Stimulated activated CD4-positive, alpha-beta T cell treated with anti-CD3 and anti-CD28 coated beads, Interleukin-12 subunit alpha, Interleukin-12 subunit beta, amount 100 ng/mL, for 4 hours (primary cell): ENCODE measurements at places on chromosomes 1 and 21.

GRCh38 chr1:228974273-228974672 is 239.0 kb downstream of the RHOU start:
- DNase-seq, result no peak

DNA sequence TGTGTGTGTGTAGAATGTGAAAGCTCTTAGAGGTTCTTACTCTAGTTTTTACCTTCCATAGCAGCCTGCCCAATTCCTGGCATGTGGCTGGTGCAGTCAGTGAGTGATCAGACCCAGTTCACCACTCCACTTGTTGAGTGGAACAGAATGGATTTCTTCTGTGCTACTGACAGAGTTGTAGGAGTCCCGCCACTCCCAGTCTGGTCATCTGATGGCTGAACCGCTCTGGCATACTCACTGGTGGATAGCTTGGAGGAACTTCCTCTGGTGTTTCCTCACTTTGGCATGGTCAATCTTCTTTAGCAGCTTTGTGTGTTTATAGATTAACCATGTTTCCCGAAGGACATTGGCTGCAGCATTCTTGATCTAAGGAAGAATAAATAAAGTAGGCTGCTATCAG is 106.7 kb upstream of the ADAR start:
- DNase-seq, result no peak

DNA sequence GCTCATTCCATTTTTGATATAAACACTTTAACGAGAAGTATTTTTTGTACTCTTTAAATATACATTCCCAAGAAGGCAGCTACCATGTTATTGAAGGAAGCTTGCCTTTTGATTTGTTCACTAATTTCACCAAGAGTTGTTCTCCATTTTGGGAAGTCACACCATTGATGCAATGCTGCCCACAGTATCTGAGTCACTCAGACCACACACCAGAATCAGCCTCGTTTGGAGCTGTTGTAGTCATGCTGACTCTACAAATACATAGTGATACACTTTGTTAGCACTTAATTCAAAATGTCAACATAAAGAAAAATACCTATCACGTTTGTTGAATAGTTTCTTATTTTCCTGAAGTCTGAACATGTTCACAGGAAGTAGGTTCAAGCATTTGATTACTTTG is 78.7 kb downstream of the PAPPA2 start:
- DNase-seq, result no peak

- DNase-seq, result no peak
Observed at GRCh38 chr1:26690576-26691031, 5.2 kb upstream of the ARID1A start.

DNA sequence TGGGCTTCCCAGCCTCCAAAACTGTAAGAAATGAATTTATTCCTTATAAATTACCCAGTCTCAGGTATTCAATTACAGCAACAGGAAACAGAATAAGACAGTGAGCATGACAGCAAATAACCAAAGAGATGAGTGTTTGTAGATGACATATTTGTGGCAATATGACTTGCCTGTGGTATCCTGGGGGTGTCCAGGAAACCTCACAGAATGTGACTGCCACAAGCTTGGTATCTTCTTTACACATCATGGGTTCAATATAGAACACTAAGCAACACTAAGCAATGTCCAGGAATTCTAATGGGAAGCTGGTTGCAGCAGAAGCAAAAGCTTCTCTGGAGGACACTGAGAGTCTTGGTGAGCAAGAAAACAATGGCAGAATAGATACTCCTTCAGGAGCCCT is 236.4 kb upstream of the BEND5 start:
- DNase-seq, result no peak

DNA sequence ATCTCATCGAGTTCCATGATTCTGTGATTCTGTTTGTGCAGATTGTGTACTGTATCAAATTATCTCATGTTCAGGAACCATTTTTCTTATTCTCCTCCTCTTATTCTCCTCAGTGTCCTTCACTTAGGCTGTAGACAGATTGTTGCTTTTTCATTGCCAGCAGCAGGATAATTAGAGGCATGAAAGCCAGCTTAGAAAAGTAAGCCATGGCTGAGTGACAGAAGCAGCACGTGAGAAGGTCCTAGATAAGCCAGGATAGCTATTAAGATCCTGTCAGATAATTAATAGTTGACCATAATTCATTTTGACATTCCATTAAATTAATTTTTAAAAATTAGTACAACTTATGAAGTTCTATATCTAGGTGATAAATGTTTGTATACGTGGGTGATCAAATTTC is 60.8 kb upstream of the PRKACB start:
- DNase-seq, result no peak

- no peak for DNase-seq
Observed at GRCh38 chr1:150764617-150765101, 919 bp downstream of the CTSS start.

- DNase-seq, result no peak
Observed at GRCh38 chr21:31218830-31219608, 125.0 kb downstream of the TIAM1 start.

DNA sequence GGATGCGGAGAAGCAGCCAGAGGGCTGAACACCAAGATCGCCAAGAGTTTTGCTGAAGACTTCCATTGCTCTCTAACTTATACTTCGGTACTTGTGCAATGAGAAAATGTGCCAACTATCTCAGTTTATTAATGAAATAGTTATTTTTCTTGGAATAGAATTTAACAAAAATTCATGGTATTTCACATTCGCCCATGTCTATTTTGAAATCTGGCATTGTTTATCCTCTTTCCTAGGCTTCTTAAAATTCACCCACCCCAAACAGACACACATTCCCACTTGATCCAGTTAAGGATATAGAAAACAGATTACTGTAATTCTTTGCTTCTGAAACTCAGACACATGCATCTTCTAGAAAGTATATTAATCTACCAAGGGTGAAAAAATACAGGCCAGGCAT is 56.3 kb upstream of the ADAMTS5 start:
- DNase-seq, result no peak

DNA sequence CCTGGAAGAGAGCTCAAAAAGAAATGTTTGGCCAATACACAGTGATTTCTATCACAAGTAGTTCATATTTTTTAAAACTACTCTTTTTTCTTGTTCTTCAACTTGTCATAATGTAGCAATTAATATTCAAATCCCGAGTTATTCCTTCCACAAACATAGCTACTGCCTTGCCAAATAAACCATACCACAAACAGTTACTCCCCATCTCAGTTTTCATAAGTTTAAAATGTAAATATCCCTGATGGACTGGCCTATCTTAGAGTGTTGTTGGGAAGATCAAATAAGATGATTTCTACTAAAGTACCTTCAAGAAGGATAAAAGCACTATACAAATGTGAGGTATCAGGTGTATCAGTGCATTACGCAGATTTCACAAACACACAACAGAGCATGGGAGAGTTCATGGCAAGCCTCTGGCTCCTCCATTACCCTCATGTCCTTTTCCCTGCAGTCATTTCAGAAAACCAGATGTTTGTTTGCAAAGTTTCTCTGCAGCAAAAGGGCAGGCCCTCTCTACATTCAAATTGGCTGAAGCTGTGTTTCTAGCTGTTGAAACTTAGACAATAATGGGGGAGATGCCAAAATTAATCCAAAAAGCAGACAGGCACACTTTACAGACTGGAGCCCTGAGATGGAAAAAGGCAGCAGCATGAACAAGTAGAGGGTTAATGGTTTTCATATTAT is 16.1 kb downstream of the WLS start:
- no peak for DNase-seq

DNA sequence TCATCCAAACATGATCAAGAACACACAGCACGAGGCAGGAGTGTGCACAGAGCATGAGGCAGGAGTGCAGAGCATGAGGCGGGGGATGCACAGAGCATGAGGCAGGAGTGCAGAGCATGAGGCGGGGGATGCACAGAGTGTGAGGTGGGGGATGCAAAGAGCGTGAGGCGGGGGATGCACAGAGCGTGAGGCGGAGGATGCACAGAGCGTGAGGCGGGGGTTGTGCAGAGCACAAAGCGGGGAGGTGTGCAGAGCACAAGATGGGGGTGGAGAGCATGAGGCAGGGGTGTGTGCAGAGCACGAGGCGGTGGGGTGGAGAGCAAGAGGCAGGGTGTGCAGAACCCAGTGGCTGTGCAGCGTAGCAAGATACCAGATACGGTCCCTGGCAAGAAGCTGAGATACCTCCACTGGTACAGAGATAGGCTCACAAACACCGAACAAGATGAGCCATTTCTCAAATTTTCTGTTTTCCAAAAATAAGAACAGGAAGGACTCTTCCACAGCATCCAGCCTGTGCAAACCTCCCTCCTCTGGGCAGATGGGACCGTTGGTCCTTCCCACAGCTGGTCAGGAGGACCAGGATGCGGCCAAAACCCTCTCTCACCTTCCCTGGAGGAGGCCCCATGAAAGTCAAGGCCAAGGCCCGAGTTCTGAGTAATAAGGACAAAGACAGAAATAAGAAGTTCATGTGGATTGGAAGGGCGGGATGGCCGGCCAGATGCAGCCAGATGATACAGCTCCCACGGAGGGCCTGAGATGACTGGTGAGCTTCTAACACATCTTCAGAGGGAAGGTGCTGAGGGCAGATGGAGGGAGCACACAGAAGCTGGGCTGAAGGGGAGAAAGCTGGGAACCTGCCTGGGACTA is 12.0 kb downstream of the SPATC1L start:
- DNase-seq, result no peak

DNA sequence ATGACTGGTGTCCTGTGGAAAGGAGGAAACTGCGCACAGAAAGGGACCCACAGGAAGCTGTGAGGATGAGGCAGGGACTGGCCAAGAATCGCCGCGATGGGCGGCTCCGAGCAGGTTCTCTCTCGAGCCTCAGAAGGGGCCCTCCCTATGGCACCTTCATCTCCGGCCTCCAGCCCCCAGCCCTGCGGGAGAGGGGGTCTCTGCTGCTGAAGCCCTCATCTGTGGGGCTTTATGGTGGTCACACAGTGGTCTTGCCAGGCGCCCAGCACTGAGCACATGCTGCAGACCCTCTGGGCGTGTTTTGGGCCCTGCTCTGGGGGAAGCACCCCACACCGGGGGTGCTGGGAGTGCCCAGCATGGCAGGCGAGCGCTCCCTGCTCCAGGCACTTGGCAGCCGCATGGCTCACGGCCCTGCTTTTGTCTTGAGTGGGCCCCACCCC is 86.6 kb upstream of the ACTRT2 start:
- no peak for DNase-seq

GRCh38 chr21:30714456-30714855 is 4.1 kb downstream of the KRTAP21-3 start:
- no peak for DNase-seq

DNA sequence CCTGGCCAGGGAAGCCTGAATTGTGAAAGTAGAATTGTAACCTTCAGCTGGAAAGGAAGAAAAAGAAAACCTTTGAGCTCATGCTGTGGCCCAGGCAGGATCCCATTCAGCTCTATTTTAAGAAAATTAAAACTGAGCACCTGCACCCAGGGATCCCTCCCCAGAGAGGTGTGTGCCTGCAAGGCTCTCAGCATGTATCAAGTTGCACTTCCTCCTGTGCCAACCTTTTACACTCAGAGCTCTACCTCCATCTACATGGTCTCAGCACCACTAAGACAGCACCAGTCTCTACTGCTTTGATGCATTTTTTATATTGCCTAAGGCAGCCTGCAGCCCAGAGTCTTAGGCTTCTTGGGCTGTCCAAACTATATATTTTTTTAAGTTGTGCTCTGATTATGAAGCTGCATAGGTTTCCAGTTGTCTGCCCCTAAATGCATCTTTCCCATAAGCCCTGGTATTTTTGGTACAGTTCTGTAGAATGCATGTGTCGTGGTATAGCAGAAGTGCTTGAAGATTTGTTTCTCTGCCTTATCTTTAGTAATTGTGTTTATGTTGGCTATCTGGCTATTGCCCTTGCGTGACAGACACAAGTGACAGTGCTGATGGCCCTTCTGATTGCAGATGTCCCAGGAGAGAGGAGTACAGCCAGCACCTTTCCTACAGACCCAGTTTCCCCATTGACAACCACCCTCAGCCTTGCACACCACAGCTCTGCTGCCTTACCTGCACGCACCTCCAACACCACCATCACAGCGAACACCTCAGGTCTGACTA is 63.1 kb downstream of the PTPRC start:
- DNase-seq, result no peak

DNA sequence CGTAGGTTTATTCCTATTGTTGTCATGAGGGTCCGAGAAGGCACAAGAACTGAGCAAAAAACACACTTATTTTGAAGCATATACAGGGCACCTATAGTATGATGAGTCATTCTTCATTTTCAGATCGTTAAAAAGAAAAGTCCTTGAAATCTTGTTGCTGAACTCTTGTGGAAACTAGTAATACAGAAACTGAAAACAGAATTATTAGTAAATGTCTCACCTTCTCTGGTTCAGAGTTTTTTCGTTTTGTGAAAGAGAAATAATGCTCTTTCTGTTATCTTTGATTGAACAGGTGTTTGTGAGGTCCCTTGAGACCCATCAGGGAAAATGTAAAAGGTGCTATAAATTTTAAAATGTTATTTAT is 102.0 kb upstream of the COA6 start:
- no peak for DNase-seq

DNA sequence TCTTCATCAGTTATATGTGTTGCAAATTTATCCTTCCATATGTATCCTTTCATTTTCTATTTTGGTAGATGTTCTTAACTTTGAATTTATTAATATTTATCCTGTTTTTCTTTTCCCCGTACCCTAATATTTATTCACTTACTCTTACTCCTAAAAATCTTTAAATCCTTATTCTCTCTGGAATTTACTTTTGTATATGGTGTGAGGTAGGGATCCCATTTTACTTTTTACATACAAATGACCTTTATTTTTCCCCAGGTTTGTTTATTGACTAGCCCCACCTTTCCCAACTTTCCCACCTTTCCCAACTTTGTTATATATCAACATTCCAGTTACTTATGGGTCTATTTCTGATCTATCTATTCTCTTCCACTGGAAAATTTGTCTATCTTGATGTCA is 21.7 kb upstream of the ADAR start:
- no peak for DNase-seq

DNA sequence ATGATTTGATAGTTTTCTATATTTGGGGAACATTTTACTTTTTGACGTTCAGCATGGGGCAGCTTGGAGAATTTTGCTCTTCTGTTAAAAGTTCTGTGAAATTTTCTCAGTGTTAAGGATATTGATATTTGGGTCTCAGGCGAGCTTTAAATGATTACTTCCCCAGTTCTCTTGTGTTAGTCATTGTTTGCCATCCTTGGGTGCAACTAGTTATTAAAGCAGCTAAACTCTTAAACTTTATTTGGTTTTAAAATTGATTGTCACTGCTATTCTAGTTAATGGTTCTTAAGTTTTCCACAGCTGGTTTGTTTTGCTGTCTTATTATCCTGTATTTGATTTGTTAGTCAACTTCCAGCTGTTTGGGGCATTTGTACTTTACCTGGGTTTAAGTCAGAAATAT is 9.0 kb downstream of the COG2 start:
- DNase-seq, result no peak
